Hypothalamus (tissue), 51 donors: ENCODE measurements at places on chromosomes 12 and 14.

- no peak for DNase-seq
Observed at GRCh38 chr12:48592591-48593086, 22.8 kb upstream of the LALBA start.

GRCh38 chr12:121581686-121582429 is 1.0 kb upstream of the KDM2B start:
- DNase-seq: no peak

DNA sequence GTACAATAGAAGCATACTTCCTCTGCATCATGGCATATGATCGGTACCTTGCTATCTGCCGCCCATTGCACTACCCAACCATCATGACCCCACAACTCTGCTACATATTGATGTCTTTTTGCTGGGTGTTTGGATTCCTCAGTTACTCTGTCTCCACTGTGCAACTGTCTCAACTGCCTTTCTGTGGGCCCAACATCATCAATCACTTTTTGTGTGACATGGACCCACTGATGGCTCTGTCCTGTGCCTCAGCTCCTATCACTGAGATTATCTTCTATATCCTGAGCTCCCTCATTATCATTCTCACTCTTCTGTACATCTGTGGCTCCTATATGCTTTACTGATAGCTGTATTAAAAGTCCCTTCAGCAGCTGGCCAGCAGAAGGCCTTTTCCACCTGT is 13.9 kb upstream of the OR11H6 start:
- no peak for DNase-seq

DNA sequence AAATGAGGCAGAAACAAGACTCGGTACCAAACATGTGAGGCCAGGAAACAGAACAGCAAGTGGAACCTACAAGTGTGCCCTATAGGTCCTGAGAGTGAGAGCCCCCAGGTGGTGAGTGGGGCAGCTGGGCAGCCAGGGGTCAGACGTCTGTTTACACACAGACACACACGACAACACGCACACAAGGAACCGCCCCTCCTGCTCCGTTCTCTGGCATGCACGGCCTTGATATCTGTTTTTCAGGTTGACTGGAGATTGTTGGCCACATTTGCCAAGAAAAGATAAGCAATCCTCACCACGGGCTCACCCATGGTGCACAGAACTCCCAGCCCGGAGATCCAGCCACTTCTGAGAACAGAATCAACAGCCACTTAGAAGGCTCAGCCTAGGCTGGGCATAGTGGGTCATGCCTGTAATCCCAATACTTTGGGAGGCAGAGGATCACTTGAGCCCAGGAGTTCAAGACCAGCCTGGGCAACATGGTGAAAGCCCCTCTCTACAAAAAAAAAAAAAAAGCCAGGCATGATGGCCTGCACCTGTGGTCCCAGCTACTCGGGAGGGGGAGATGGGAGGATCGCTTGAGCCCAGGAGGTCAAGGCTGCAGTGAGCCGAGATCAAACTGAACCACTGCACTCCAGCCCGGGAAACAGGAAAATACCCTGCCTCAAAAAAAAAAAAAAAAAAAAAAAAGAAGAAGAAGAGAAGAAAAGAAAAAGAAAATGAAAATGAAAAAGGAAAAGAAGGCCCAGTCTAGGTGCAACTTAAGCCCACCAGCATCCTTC is 19.4 kb upstream of the EIF5 start:
- DNase-seq: no peak

DNA sequence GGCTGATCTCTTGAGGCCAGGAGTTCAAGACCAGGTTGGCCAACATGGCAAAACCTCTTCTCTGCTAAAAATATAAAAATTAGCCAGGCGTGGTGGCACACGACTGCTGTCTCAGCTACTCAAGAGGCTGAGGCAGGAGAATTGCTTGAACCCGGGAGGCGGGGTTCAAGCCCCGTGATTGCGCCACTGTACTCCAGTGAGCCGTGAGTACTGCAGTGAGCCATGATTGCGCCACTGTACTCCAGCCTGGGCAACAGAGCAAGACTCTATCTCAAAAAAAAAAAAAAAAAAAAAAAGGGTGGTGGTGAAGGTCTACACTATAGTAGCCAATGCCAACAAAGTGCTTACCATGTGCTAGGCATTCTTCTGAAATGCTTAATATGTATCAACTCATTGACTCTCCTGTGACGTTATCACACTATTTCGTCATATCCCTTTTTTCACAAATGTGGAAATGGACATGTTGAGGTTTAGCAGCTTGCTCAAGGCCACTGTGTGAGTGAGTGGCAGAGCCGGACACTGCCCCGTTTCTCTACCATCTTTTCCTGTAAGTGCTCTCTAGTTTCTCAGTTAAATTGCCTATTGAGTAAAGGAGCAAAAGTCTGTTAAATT is 59.6 kb downstream of the GNS start:
- no peak for DNase-seq

DNA sequence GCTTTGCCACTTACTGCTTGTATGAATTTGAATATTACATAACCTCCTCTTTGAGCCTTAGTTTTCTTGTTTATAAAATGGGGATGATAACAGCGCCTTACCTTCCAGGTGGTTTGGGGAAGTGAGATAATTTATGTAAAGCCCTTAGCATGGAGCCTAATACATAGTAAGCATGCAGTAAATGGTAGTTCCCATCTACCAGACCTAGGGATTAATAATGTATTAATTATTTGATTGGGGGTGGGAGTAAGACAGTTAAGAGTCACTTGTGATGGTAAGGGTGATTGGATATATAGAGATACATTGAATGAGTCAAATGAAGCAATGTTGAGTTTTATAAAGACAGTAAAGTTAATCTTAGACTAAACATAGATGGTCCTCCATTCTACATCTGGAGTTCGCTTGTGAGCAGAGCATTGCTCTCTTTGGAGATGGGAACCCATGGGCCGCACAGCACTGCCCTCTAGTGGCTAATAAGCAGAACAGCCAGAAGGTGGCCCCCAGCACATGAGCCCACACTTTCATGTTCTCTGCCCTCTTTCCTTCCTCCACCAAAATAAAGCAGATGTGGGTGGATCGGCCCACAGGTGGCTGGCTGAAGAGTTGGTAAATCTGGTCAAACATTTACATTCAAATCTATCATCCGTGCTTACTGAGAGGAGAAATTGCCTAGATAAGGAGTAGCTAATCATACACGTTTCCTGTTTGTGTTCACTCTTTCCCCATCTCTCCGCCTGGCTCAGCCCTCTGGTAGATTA is 26.5 kb upstream of the TAMALIN start:
- DNase-seq: no peak

- DNase-seq: no peak
Observed at GRCh38 chr12:56336361-56337167, 2.1 kb upstream of the IL23A start.

DNA sequence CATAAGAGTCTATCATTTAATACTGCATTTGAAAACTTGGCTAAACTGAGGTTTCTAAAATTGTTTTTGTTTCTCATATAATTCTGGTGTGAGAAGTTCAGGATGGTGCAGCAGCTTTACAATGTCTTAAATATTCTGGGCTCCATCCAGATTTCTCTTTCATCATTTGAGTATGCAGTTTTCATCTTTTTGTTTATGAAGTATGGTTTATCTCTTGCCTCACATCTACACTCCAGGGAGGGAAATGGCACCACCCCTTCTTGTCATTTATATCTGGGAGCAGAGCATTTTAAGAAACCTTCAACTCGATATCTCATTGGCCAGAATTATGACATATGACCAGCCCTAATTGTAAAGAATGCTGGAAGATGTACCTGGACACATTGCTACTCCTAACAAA is 24.3 kb downstream of the GEMIN2 start:
- no peak for DNase-seq

GRCh38 chr12:111775205-111776193 is 8.8 kb downstream of the ALDH2 start:
- DNase-seq: peak; percentile 68

GRCh38 chr14:98444077-98444476 is 827.9 kb downstream of the BCL11B start:
- no peak for DNase-seq

DNA sequence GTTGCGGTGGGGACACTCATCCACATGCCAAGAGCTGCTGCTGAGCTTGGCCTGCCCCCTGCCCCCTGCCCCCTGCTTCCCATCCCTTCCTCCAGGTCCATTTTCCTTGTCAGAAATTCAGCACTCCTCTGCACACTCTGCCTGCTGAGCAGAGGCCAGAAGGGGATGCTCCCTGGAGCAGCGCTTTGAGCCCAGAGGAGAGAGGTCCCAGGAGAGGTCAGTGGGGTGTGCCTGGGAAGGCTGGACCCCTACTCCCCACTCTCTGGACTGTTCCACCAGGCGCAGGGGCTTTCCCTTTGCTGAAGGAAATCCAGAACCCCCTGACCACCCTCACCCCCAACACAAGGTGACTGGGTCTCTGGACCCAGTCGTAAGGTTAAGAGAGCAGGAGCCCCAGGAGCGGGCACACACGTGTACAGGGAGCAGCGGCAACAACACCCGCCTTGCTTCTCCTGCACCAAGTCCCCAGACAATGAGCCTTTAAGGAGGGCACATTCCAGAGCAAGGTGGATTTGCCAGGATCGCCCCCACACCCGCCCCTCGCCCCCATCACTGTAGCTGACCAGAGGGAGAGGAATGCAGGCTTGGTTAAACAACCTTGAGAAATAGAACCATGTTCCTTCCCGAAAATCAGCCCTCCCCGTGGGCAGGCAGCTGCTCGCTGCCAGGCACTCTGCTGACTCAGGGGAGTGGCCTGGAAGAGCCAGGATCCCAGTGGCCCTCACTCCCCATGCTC is 30.7 kb downstream of the ISCA2 start:
- DNase-seq: no peak

- no peak for DNase-seq
Observed at GRCh38 chr12:2540535-2540941, 254.2 kb upstream of the FKBP4 start.

DNA sequence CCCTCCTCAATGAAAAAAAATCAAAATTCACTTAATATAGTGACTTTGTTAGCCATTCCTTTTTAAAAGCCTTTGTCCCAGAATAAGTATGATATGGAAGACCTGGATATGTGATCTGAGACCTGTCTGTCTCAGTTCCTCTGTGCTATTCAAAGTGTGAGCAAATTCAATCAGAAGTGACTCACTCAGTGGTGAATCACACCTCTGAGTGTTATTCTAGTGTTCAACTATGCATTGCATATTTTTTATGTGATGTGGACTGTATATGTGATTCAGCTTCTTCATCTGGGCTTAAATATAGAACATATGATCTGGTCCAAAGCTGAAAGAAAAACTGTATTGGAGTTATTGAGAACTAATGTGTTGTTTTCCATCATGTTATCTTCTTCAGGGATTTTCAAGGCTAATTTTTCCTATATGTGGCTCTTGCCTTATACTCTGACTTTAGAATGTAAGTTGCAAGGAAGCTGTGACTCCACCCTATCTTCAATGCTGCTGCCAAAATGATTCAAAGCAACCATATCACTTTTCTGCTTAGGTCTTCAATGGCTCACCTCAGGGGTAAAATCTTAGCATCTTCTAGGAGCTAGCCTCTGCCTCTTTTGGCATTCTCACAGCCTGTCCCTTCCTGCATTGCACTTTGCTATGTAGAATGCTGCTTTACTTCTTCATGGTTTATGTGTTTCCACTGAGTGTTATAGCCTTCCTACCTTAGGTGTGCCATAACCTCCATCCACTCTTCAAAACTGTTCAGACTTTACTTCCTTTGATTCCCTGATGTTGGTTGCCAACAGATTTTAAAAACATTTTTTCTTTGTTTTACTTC is 169.8 kb downstream of the OTOGL start:
- no peak for DNase-seq

GRCh38 chr14:53153702-53154112 is 584 bp upstream of the DDHD1 start:
- no peak for DNase-seq

DNA sequence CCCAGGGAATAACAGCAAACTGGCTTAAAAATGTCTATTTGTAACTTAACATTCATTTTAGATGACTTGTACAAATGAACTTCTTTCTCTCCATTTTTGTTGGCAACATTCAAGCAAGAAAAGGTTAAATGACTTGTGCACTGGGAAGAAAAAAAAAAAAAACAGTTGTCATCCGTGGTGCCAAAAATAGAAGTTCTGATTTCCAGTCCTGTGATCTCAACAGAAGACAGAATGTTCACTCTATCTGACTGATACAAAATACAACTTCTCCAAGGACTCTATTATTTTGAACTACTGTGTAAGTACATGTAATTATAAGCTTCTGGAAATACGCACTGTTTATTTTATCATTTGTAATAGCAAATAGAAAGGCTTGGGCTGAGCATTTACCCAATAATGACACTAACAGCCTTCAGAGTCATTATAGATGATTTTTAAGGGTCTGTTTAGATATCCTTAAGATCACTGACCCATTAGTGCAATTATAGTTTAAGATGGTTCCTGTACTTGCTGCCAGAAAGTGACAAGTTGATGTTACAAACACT is 59.9 kb downstream of the LIN7A start:
- DNase-seq: no peak

- DNase-seq: no peak
Observed at GRCh38 chr14:99744873-99745224, 48.4 kb upstream of the EML1 start.

- DNase-seq: no peak
Observed at GRCh38 chr14:56992332-56992820, 182.1 kb upstream of the OTX2 start.

DNA sequence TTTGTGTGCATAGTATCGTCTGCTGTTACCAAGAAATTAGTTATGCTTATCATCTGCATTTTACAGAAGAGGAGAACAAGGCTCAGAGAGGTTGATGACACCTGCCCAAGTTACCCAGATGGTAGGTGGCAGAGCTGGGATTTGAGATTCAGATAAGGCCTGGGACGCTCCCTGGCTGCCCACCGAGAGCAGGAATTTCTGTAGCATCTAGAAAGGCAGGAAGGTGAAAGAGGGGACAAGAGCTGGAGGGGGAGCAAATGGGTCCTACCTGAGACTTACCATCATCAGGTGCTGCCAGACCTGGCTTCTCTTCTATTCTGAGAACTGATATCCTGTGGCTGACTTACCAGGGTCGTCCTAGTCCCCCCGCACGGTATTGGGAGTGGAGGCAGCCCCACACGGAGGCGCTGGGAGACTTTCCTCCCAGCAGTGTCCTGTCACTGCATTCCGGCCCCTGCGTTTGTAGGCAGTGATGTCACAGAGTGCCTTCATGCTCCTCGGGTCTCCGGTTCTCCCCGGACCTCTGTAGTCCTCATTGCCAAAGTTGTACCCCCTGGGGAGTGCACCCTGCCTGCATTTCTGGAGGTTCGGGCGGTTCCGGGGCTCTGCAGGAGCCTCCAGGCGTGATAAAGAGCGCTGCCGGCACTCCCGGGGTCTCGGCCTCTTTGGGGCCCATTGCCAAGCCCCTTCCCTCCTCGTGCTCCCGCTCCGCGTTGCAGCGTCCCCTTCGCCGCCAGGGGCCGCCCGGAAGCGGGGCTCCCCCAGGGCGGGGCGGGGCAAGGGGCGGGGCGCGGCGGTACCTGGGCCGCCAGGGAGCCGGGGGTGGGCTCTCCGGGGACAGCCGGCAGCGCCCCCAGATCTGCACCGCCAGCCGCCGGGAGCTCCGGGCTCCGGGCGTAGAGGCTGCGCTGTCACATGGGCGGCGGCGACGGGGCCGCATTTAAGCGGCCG is at the start of gene CABP1:
CABP1 (plus strand) TSS at position 856 of the 951 bp plus-strand sequence; CDS start at position 916, 60 bp downstream.
- DNase-seq: peak; percentile 22

GRCh38 chr12:121603581-121603980 is 22.7 kb upstream of the ORAI1 start:
- no peak for DNase-seq
